ENCODE measurements at places on chromosomes 5 and 9.

- no peak for DNase-seq
Measured at GRCh38 chr5:117177302-117177701, 602.7 kb upstream of the SEMA6A start.

DNA sequence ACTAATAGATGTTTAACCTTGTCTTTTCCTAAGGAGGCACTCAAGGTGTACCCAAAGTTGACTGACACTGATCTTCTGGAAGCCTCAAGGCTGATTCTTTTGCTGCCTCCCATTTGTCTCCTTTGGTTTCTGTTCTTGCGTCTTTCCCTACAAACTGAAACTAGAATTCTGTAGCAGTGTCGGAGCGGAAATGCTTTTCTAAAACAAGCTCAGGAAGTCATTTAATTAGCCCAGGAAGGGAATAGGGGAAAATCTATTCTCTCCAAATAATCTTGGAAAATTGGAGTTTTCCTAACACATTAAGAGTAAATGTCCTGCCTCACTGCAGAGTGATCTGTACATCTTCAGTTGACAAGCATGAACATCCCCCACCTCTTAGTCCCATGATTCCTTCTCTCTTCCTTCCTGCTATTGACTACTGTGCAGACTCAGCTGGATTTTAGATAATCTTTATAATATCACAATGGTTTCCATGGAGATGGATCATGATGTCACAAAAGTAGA lies 182.7 kb downstream of the NR3C1 start:
- no peak for DNase-seq

GRCh38 chr9:137299203-137299565 lies 2.9 kb downstream of the NRARP start:
- no peak for DNase-seq

- no peak for DNase-seq
Measured at GRCh38 chr5:77955577-77955976, 179.4 kb upstream of the TBCA start.

GRCh38 chr5:142994218-142994617 lies 224.0 kb downstream of the ARHGAP26 start:
- DNase-seq = no peak

GRCh38 chr9:14608540-14608939 lies 84.7 kb downstream of the ZDHHC21 start:
- DNase-seq = no peak

DNA sequence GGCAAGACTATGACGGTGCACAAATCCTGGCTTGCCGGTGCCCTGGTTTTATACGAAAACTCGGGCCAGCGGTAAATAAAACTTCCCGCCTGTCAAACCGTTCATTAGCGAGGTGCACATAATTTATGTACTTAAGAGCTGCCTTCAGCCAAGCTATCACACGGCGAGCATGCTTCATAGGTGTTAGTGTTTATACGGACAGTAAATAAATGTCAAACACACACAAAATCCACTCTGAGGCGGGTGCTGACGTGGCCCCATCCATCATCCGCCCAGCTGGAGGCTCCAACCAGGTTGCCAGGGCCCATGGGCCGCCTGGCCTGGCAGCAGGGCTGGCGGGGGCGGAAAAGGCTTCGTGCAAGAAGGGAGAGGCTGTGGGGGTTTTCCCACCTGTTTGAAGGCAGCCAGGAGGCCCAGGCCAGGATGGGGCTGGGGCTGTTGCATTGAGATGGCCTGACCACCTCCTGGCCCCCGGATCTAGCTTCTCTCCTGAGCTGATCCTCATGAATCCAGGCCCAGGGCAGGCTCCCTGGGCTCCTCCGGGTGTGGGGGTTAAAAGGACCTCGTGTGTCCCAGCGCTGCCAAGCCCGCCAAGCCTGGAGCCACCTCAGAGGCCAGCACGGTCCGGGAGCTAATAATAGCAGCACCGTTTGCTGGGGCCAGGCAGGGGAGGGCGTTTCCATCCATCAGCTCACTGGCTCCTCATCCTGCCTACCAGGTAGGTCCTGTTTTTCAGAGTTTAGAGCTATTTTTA lies 43.2 kb downstream of the BARX1 start:
- DNase-seq = peak; percentile 7

DNA sequence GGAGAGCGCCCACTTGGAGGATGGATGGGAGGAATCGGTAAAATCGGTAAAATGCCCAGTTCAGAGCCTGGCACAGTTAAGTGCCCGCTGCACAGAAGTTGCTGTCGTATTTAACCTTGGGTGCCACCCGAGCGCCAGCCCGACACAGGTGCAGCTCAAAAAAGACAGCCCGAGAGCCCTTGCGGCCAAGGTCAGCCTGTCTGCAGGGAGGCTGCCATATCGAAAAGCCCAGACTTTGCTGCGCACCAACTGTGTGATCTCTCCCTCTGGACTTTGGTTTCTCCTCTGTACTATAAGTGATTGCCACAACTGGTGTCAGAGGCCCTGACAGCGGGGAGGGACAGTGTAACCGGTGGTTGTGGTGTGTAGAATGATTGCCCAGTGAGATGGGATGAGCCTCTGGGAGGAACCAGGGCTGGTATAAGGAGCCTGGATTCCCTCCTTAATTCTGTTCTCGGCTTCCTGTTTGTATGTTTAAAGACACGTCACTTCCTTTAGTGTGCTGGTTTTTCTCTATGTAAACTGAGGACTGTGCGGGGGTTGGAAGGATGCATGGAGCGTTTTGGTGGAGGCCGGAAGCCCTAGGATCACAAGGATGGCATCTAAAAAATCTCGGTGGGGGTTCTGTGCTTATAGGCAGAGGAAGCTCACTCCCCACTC lies 792 bp downstream of the NTMT1 start:
- no peak for DNase-seq

- no peak for DNase-seq
Measured at GRCh38 chr5:55634209-55634805, 77.8 kb downstream of the SLC38A9 start.

GRCh38 chr5:100854591-100854990 lies 48.5 kb downstream of the ST8SIA4 start:
- no peak for DNase-seq

- DNase-seq = peak; percentile 20
Measured at GRCh38 chr9:21559402-21560280, 77.5 kb upstream of the IFNE start.

GRCh38 chr5:126677121-126677520 lies 76.4 kb downstream of the PHAX start:
- no peak for DNase-seq

- DNase-seq = no peak
Measured at GRCh38 chr9:87010626-87011025, 63.3 kb upstream of the GAS1 start.

DNA sequence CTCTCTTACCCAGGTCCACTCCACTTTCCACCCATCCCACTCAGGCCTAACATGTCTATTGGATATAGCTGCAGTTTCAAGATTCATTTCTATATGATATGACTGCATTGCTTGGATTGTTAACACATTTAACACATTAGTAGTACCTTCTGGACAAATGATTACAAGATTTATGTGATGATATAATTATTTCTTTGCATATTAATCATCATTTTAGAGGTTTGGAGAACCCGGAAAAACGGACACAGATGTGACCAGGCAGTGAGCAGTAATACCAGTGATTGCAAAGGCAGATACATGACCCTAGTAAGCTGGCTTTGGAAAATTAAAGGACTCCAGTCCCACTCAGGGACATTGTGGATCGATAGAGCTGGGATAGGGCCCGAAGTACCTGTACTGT lies 103.8 kb downstream of the PRR16 start:
- DNase-seq = no peak

- no peak for DNase-seq
Measured at GRCh38 chr9:121944711-121945191, 148.4 kb downstream of the TTLL11 start.

- no peak for DNase-seq
Measured at GRCh38 chr5:132561601-132562000, 4.8 kb downstream of the RAD50 start.

DNA sequence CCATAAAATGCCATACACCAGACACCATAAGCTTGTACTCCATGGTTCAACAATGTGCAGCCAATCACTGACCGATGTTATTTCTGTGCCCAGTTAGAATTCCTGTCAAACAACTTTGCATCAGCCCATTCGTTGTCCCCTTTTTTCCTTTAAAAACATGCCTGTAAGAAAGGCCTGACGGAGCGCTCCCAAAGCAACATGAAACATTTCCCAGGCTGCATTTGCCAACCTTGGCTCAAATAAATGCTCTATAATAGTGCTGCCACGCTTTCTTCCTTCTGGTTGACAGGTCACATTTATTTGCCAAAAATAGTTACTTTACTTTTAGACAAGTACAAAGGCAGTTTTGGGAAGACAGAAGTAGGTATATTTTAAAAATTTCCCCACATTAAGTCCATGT lies 735.6 kb upstream of the PTPRD start:
- DNase-seq = no peak

DNA sequence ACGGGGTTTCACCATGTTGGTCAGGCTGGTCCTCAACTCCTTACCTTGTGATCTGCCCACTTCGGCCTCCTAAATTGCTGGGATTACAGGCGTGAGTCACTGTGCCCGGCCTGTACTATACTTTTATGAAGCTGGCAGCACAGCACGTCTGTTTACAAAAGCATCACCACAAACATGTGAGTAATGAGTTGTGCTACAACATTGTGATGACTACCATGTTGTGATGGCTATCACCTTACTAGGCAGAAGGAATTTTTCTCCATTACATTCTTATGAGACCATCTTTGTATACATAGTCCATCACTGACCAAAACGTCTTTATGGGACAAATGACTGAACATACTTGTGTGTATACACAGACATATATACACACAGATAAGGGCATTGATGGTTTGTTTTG lies 1019.0 kb downstream of the CDH18 start:
- DNase-seq = no peak

- no peak for DNase-seq
Measured at GRCh38 chr5:143126174-143127019, 277.1 kb downstream of the NR3C1 start.

DNA sequence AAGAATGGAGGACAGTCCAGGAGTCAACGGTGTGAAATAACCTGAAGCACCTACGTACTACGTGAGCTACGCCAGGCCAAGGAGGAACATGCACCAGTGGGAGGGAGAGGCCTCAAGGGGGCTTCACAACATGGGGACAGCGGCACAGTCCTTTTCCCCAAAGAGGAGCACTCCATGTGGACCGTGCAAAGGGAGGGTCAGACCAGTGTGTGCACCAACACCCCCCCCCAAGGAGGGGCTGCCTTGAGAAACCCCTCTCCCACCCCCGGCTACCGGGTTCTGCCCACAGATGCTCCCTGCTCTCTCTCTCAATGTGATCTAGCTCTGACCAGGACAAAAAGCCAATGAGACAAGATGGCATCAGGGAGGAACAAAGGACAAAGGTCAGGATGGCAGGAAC lies 68.6 kb downstream of the PRRT1B start:
- DNase-seq = no peak

DNA sequence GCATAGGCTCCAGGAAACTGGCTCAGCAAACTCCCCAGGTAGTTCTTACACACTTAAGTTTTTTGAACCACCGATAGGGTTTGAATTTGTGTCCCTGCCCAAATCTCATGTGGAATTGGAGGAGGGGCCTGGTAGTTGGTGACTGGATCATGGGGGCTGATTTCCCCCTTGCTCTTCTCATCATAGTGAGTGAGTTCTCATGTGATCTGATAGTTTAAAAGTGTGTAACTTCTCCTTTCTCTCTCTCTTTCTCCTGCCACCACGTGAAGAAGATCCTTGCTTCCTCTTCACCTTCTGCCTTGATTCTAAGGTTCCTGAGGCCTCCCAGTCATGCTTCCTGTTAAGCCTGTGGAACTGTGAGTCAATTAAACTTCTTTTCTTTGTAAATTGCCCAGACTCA lies 22.4 kb upstream of the HACD4 start:
- no peak for DNase-seq

DNA sequence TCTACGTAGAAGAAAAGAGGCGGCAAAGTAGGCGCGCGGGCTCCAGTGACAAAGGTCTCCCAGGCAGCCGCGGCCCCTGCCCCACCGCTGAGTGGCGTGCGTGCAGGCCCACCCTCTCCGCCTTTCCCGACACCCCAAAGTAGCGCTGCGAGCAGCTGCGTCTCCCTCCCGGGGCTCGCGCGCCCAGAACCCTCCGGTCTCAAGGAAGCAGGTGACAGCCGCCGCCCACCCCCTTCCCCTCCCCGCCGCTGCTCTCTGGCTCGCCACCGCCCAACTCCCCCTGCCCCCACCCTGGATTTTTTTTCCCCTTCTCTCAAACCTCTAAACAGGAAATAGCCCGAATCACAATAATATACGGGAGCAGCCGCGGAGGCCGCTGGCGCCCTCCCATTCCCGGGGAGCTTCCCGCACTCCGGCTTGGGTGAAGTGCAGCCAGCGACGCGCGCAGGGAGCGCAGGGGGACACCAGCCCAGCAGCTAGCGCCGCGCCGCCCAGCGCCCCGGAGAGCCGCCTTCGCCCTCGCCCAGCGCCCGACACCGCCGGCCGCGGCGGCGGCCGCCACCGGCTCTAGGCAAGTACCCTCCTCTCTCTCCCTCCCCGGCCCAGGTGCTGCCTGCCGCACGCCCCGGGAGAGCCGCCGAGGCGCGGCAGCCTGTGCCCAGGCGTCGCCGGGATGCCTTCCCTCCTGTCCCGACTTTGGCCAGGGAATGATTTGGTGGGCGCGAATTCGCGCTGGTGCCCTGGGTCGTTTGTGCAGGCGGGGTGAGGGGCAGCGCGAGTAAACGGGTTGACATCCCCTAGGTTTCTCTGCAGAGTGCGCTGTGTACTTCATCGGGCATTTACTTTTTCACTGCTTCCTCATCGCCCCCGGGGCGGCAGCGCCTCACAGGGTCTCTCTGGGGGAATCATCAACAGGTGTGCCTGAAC lies 52.7 kb upstream of the TJP2 start:
- peak; percentile 72 for DNase-seq

- no peak for DNase-seq
Measured at GRCh38 chr9:37840560-37841194, 40.1 kb downstream of the DCAF10 start.

Measured in prostate gland (tissue), 2 donors.